ENCODE measurements at places on chromosomes 12 and 14.
A peak's percentile ranks its signal among the peaks of the same experiment; 100 is the strongest.

DNA sequence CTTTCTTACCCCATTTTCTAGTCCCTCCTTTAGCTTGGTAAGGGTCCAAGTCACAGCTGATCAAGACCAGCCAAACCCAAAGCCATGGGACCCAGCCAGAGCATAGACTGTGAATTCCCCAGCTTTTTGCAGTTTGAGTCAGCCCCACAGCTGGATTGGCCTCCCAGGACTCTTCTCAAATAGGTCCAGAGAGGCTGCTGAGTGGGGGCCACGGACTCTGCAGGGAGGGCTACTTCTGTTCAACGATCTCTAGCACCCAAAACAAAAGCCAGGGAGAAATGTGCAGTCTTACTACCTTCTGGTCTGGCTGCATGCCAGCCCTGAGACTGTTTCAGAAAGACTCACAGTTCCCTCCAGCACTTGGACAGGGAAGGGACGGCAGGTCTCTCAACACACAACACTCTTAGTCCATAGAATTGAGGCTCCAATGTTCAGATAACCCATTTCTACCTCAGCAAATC lies 1.6 kb downstream of the VDR start:
- DNase-seq: no peak

DNA sequence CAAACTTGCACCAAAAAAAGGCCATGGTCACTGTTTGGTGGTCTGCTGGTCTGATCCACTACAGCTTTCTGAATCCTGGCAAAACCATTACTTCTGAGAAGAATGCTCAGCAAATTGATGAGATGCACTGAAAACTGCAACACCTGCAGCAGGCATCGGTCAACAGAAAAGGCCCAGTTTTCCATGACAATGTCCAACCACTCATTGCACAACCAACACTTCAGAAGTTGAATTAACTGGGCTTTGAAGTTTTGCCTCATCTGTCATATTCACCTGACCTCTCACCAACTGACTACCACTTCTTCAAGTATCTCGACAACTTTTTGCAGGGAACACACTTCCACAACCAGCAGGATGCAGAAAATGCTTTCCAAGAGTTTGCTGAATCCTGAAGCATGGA lies 7.0 kb upstream of the DHRS2 start:
- no peak for DNase-seq

GRCh38 chr12:75781532-75782046 lies 250.0 kb downstream of the PHLDA1 start:
- DNase-seq: no peak

DNA sequence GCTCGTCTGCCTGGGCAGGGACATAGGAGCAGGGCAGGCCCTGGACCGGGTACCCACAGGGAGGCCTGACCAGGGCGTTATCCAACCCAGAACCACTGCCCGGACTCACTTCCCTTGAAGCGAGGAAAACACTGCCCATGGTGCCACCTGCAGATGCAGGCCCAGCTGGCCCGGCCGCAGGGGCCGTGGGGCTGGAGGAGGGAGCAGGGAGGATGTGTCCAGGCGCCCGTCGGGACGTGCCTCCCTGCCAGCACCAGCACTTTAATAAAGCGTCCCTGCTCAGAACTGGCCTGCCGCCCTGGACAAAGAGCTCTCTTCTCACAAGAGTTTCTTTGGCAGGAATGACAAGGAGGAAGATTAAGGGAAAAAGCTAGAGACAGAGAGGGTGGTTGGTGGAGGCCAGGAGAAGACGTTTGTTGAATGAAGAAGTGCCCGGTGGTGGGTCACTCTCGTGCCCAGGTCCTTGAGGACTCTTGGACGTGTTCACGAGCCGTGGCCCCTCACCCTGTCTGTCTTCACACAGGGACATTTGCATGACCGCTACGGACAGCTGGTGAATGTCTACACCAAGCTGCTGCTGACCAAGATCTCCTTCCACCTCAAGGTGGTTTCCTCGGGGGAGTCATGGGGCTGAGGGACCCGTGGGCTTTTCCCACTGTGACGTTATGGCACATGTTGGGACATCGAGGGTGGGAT lies 14.2 kb downstream of the HIP1R start:
- no peak for DNase-seq

DNA sequence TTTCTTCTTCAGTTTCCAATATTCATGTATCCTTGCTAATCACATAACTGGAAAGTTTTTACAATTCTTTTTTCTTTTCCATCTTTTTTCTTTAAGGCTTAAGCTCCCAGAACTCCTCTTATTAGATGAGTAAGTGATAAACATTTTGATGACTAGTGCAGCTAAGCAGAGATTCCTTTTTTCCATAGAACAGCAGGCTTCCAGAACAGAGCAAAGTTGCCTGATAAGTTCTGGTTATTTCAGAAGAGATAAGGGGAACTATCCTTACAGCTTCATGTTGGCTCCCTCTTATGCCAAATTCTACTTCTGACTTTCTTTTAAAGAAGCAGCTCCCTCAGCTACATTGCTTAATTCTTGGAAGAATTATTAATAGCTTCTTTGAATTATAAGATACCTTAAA lies 194.7 kb upstream of the FAR2 start:
- DNase-seq: no peak

DNA sequence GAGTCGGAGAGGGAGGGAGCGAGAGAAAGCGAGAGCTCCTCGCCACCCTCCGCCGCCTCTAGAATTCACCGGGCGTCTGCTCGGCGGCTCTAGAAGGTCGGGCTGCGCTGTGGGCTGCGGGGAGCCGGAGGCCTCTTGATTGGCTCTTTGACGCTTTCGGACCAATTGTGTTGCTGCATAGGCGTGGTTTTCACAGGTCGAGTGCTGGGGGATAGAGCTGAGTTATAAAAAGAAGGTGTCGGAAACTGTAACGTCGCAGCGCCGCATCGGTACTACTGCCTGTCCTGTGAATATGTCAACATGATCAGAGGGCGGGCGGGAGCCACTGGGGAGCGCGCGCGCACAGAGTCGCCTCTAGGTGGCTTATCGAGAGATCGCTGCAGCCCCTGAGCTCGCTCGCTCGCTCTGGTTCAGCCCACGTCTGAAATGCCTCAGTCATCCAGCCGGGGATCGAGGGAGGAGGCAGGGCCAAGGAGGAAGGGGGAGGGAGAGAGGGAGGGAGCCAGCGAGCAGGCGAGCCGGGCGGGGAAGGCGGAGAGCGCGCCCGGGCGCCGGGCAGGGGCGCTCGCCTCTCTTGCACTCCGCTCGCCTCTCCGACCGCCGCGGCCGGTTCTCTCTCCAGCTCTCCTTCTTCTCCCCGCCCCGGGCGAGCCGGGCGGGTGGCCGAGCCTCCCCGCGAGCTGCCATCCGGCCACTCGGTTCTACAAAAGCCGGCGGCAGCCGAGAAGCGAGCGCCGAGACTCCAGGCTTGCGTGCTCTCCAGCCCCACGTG lies at the start of gene TBX3:
Gene TBX3 (minus strand): TSS at position 78 of the 772 bp plus-strand sequence. CDS start 975 bp downstream, outside the sequence.
- DNase-seq: peak; percentile 36

DNA sequence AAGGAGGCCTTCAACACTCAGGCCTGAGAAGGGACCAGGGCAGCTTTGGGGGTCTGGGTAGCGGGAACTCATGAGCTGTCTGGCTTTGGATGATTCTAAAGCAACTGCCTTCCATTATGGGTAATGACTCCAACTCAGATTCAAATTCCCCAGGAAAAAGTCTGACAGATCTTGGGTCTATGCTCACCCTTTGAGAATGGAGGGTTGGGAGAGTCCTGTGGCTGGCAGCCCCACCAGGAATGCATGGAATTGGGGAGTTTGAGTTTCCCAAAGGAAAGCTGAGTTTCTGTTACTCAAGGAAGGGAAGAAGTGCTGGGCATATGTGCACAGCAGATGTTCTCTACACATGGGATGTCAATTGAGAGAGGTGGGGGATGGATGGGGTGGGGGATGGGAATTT lies 22.4 kb upstream of the LTBP2 start:
- DNase-seq: no peak

GRCh38 chr14:22998329-22999012 lies 11.5 kb downstream of the C14orf93 start:
- DNase-seq: no peak
